A549 treated with ZK216348 at 1 μM for 4 hours (cell line): ENCODE measurements at places on chromosomes 5 and 9. TPM values are rescaled to one million over a fixed set of nuclear protein-coding genes. Genes with fewer than 3 reads are reported as not detected.

KIF4B gene
- not detected in 5 replicates for total RNA-seq

HAVCR1 gene
- total RNA-seq: 27.8 to 40.3 TPM (median 32.1 TPM) in 5 replicates

EPB41L4B gene
- 11.5 to 16.9 TPM (median 14.6 TPM) in 5 replicates for total RNA-seq

EEIG1 gene
- total RNA-seq: 39.5 to 62.3 TPM (median 58.8 TPM) in 5 replicates

SLC6A18 gene
- total RNA-seq: not detected in 5 replicates

KCNV2 gene
- total RNA-seq: not detected in 5 replicates

FAXDC2 gene
- 0.05 to 0.27 TPM (median 0.09 TPM) in 4 of 5 replicates, not detected in the other for total RNA-seq

C5orf58 gene
- not detected in 5 replicates for total RNA-seq

KCNIP1 gene
- not detected in 5 replicates for total RNA-seq

PCDHA7 gene
- total RNA-seq: 0.06 to 0.21 TPM (median 0.13 TPM) in 5 replicates

PURA gene
- total RNA-seq: 3.9 to 6.4 TPM (median 5.4 TPM) in 5 replicates

SLIT3 gene
- total RNA-seq: 11.1 to 22.5 TPM (median 17.4 TPM) in 5 replicates

TIMD4 gene
- 0.85 to 1.7 TPM (median 1.4 TPM) in 5 replicates for total RNA-seq

CCL27 gene
- total RNA-seq: 0.25 to 0.94 TPM (median 0.34 TPM) in 3 of 5 replicates, not detected in the others

CDKN2B gene
- not detected in 5 replicates for total RNA-seq

MARCHF11 gene
- total RNA-seq: not detected in 5 replicates

GDNF gene
- not detected in 5 replicates for total RNA-seq

FBN2 gene
- 12.9 to 22.2 TPM (median 18.6 TPM) in 5 replicates for total RNA-seq

SPINK5 gene
- not detected in 5 replicates for total RNA-seq
